Iris pigment epithelial cell (primary cell): ENCODE measurements at places on chromosomes 7 and 10.

GRCh38 chr7:69781412-69781846 is 183.2 kb downstream of the AUTS2 start:
- DNase-seq: no peak

- DNase-seq: no peak
These were observed 52.2 kb upstream of the ZPBP start for GRCh38 chr7:50145226-50145625.

DNA sequence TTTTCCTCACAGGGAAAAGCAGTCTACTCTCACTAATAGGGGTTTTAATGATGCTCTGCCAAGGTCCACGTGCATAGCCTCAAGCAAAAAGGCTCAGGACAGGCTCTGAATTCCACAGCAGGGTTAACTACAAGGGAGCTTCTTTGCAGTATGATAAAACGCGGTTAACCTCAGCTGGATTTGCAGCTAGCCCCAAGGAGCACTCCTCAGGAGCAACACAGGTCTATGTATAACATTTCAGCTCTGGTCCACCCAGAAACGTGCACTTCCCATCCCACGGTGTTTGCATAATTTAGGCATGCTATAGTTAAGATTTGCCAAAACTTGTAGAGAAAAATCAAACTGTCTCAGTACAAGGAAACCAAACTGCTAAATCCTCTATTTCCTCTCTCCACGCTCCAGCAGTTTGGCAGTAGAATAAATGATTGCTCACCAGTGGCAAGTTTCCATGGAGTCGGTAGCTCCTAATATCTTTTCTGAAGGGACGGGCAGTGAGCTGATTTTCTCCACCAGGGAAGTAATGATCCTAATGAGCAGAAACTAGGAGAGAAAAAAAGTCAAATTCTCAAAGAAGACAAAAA is 13.1 kb upstream of the ASB4 start:
- peak; percentile 70 for DNase-seq

GRCh38 chr10:121159670-121160069 is 308.5 kb downstream of the WDR11 start:
- no peak for DNase-seq

GRCh38 chr10:31000071-31000782 is 31.4 kb downstream of the ZNF438 start:
- DNase-seq: peak; percentile 31
